ENCODE measurements at places on chromosomes 4 and X.
A peak's percentile ranks its signal among the peaks of the same experiment; 100 is the strongest.

DNA sequence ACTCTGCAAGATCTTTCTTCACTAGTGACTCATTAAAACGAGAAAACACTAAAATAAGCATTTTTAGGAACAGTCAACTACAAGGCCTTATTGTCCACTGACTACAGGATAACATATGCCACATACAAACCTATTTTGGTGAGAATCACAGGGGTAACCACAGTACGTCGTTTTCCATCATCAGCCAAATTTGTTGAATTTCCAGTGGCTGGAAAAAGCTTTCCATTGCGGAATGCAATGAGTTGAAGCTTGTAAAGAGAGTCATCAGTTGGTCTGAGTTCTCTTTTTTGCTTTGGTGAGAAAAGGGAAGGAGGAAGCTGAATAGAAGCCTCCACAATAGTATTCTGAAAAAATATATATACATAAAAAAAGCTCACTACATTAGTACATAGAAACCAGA is 102.4 kb downstream of the ADGRA3 start:
- no peak for DNase-seq

GRCh38 chr4:145804116-145804515 is 124.2 kb downstream of the C4orf51 start:
- no peak for DNase-seq

- no peak for DNase-seq
Measured at GRCh38 chr4:8334786-8335460, 65.4 kb downstream of the HTRA3 start.

DNA sequence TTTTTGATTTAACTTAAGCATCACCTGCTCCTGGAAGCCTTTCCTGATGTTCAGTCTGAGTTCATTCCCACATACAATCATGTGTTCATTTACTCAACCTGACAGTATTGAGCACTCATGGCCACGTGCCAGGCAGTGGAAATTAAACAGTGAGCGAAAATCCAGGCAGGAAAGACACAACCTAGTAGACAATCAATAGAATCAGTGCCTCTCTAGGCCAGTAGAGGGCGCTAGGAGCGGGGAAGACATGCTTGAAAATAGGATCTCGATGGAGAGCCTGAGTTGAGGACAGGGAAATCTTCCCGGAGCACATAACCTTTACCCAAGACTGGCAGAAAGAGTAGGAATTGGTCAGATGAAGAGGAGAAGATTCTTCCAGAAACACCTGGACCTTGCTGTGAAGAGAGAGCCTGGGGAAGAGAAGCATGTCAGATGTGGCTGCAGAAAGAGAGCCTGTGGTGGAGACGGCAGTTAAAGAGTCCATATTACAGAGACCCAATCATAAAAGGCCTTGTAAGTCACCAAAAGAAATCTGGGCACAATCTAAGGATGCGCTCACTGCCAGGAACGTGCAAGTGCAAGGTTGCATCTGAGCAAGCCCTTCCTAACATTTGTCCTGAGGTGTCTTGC is 103.5 kb downstream of the LDB2 start:
- peak; percentile 22 for DNase-seq

- no peak for DNase-seq
Measured at GRCh38 chr4:188232428-188232827, 93.2 kb downstream of the TRIML1 start.

All from Jurkat, Clone E6-1 (cell line).